ENCODE measurements at places on chromosomes 2 and 18. TPM values are rescaled to one million over a fixed set of nuclear protein-coding genes. Genes with fewer than 3 reads are reported as not detected.

Gene ATIC
- 83.2 TPM for total RNA-seq

DNA sequence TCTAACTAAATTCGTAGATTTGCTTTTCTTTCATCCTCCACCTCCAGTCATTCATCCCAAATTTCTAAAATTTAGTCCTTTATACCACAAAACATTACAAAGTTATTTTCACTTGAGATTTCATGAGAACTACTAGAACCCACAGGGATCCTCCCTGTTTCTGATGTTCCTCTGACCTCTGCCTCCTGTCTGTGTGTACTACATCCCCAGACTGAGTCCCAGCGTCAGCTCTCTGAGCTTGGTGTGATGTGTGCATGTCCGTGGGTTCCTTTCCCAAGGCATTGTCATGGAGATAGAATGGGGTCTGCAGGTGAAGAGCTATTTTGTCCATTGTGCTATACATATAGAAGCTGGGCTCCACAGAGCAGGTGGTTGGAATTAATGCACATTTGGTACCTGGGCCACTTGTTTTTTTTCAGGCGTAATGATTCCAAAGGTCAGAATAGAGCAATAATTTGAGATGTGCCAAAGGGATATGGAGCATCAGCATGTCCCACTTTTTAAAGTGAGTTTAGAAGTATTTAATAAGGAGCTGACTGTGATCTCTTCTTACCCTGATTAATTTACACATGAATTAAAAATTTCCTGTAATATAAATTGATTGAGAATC lies 151.2 kb upstream of the BOD1L2 start:
- no peak for DNase-seq
- H3K4me3 ChIP-seq, result no peak overlapping the region
- H3K4me1 ChIP-seq, result no peaks in the 10 kb centered on the region
- H3K27ac ChIP-seq, result no peak overlapping the region
- H3K27me3 ChIP-seq, result no peaks in the 10 kb centered on the region
- no peaks in the 10 kb centered on the region for H3K36me3 ChIP-seq

GRCh38 chr2:105925390-105925789 lies 180.7 kb downstream of the NCK2 start:
- no peak for DNase-seq
- no peak overlapping the region for H3K27ac ChIP-seq
- H3K4me3 ChIP-seq, result no peak overlapping the region
- H3K36me3 ChIP-seq, result no peaks in the 10 kb centered on the region
- peaks cover 40% of the 10 kb centered on the region for H3K4me1 ChIP-seq

GRCh38 chr18:27073404-27073830 lies 111.7 kb downstream of the CHST9 start:
- DNase-seq, result no peak
- H3K27me3 ChIP-seq, result no peaks in the 10 kb centered on the region
- no peaks in the 10 kb centered on the region for H3K4me1 ChIP-seq
- H3K36me3 ChIP-seq, result no peaks in the 10 kb centered on the region
- H3K27ac ChIP-seq, result no peak overlapping the region

Gene MEX3C
- total RNA-seq, result 57.5 TPM

GRCh38 chr2:150690870-150691269 lies 203.4 kb upstream of the RND3 start:
- H3K4me1 ChIP-seq, result no peaks in the 10 kb centered on the region
- no peak for DNase-seq
- no peaks in the 10 kb centered on the region for H3K27me3 ChIP-seq
- H3K36me3 ChIP-seq, result no peaks in the 10 kb centered on the region
- H3K4me3 ChIP-seq, result no peak overlapping the region

DNA sequence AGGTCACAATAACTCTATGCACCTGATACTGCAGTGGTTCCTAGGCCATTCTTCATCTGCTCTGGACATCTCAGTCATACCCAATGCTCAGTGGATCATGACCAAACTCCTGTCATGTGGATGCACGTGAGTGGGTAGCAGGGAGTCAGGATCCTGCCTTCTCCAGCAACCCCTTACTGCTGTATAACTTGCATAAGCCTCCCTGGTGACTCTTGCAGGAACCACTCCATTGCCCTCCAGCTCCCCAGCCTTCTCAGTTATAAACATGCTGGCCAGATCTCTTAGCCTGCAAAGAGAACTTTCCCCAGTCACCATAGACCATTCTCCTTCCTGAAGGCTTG lies 98.6 kb upstream of the ZNF397 start:
- no peak for DNase-seq
- no peaks in the 10 kb centered on the region for H3K27me3 ChIP-seq
- H3K4me1 ChIP-seq, result no peaks in the 10 kb centered on the region
- H3K27ac ChIP-seq, result no peak overlapping the region
- H3K4me3 ChIP-seq, result no peak overlapping the region
- H3K36me3 ChIP-seq, result peaks cover 46% of the 10 kb centered on the region
